NCI-H526 (cell line): ENCODE measurements at places on chromosomes 2 and 18.

- DNase-seq: no peak
Measured at GRCh38 chr2:17813010-17813741, 3.1 kb upstream of the MSGN1 start.

DNA sequence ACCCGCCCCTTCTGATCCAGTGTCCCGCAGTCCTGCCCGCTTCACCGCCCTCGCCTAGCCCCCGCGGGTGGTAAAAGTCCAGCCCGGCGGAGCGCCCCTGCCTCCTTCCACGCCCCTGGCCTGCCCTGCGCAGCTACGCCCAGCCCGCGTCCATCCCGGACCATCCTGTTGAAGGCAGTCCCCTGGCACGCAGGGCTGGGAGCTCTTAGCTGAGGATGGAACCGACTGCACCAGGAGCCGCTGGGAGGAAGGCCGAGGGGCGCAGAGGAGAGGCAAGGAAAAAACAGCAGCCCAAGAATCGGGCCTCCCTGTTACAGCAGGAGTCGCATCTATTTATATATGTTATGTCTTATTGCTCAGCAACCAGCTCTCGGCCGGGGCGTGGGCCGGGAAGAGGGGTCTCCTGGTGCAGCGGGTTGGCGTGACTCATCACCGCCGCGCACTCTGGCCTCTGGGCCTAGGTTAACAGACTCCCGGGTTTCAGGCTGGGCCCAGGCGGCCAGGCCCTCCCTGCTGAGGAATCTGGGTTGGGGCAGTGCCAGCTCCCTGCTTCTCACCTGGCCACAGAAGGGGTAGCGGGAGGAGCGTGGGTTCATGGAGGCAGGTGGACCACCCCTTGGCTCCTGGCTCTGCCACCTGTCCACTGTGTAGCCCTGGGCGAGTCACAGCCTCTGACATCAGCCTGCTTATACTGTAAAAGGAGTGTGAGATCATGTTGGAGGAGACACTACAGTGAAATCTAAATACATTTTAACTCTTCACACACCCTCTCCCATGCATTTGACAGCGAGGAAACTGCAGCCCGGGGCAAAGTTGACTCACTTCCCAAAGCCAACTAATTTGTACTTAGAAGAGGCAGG is 13.4 kb upstream of the MAP3K2 start:
- DNase-seq: no peak

- no peak for DNase-seq
Measured at GRCh38 chr18:59657012-59657411, 40.2 kb downstream of the CCBE1 start.

GRCh38 chr2:121545913-121546312 is 15.2 kb downstream of the RNU4ATAC start:
- DNase-seq: no peak

DNA sequence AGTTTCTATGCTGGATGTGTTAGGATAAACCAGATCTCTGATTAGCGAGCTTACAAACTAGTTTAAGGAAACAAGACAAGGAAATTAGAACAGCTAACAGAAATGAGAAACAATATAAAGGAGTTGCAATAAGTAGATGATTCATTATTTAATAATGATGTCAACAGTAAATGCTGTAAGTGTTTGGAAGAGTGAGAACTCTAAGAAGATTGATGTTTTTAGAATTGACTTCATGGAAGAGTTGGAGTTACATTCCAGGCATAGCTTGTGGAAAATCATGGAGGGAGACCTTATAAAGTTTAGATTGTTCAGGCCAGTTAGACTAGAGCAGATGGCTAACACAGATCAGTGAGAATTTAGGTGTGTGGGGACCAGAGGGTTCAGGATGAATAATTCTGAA is 32.6 kb downstream of the PPP1R1C start:
- no peak for DNase-seq
